ENCODE measurements at places on chromosomes 16 and 17.

GRCh38 chr17:82876149-82876548, 36.3 kb upstream of the ZNF750 start:
- peak; percentile 81 for DNase-seq

GRCh38 chr16:51255349-51255972, 104.4 kb upstream of the SALL1 start:
- no peak for DNase-seq

GRCh38 chr16:7335991-7336634, 3.5 kb downstream of the RBFOX1 start:
- no peak for DNase-seq

DNA sequence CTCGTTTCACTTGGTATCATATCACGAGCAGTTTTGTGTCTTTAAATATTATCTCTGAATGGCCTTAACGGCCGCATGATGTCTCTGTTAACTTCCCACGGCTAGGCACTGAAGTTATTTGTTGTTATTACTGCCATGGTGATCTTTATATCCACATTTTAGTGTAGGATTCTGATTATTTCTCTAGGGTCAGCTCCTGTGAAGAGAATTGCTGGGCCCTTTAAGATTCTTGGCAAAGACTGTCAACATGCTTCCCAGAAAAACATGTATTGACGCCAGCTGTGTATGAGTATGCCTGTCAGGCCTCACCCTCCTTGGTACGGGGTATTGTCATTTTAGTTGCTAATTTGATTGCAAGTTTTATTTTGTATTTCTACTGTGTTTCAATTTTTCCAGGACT, 263.5 kb downstream of the SNX29 start:
- no peak for DNase-seq

DNA sequence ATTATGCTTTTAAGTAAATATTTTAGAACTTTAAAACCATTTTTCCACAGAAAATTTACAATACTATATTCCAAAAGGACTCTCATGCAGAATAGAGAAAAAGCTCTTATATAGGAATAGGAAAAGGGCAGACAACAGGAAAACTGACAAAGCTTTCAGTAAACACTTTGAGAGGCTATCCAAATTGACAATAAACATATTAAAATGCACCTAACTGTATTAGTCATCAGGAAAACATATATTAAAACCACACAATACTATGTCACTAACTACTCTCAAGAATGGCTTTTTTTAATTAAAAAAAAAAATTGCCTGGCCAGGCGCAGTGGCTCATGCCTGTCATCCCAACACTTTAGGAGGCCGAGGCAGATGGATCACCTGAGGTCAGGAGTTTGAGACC, 77.3 kb downstream of the CEP112 start:
- DNase-seq, result no peak

DNA sequence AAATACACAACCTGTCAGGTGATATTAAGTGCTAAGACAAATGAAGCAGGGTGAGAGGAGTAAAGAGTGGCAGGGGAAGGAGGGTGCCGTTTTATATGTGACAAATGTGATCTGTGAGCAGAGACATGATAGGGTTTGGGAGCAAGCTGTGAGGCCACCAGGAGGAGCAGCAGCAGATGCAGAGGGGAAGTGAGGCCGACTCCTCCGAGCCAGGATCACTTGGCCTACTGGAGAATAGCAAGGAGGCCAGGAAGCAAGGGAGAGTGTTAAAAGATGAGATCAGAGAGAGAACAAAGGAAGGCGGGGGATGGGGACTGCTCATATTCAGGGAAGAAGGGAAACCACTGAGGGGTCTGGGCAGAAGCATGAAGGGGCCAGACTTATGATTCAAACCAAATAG, 129.4 kb downstream of the TANGO6 start:
- DNase-seq, result peak; percentile 35

DNA sequence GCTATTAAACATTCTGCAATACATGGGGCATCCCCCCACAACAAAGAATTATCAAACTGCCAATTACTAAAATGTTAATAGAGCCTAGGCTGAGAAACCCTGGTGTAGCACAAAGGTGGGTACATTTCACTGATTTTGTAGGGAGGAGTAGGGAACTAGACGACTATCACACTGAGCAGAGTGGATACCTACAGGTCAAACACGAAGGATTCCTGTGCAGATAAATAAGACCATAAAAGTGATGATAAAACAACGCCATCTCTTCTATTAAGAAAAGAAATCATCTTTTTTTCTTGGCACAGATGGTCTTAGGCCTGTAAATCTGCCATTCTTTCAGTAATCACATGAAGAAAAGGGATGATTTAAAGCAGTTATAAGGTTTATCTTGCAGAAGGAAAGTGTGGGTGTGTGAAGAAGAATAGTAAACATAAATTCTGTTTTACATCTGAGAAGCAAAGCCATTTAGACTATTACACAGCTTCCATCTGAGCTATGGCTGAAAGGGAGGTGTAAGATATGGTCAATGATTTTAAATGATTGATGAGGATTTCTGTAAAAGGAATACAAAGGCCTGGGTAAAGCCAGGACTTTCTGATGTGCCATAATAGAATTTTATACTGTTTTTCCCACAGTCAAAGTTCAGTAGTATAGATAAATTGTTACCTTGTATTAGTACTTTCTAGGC, 429.4 kb upstream of the GOT2 start:
- DNase-seq, result no peak

GRCh38 chr16:74024953-74025352, 271.7 kb upstream of the PSMD7 start:
- no peak for DNase-seq

DNA sequence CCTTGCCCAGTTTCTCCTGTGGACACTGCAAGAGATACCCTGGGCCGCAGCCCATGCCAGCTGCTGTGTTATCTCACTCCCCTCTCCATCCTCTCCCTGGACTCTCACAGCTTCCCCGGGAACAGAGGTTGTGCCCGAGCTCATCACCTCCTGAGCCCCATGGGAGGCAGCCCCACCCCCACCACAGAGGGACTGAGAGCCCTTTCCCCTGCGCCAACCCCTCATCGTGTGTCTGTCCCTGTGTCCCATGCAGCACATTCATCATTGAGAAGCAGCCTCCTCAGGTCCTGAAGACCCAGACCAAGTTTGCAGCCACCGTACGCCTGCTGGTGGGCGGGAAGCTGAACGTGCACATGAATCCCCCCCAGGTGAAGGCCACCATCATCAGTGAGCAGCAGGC, 12.7 kb downstream of the STAT5A start:
- no peak for DNase-seq

GRCh38 chr17:35080536-35080935, 17.0 kb upstream of the RFFL start:
- no peak for DNase-seq

All from HT-29 (cell line).